ENCODE measurements at places on chromosomes 6 and 20. TPM values are rescaled to one million over a fixed set of nuclear protein-coding genes. Genes with fewer than 3 reads are reported as not detected.

Gene RING1
- total RNA-seq: 17.1 TPM

Gene SIRPD
- total RNA-seq: not detected

Gene RNF182
- total RNA-seq: not detected

Gene ASCC3
- 55.9 TPM for total RNA-seq

Gene PHACTR3
- not detected for total RNA-seq

- H3K36me3 ChIP-seq: no peaks in the 10 kb centered on the region
- no peak for DNase-seq
- H3K27me3 ChIP-seq: peaks cover 10% of the 10 kb centered on the region
Observed at GRCh38 chr20:40714109-40714508, 25.1 kb upstream of the MAFB start.

GRCh38 chr20:63911176-63911575 lies 16.2 kb downstream of the DNAJC5 start:
- H3K27ac ChIP-seq: no peak overlapping the region
- peaks cover 9% of the 10 kb centered on the region for H3K36me3 ChIP-seq
- peaks cover 39% of the 10 kb centered on the region for H3K4me1 ChIP-seq
- no peaks in the 10 kb centered on the region for H3K27me3 ChIP-seq
- no peak overlapping the region for H3K4me3 ChIP-seq
- DNase-seq: no peak

DNA sequence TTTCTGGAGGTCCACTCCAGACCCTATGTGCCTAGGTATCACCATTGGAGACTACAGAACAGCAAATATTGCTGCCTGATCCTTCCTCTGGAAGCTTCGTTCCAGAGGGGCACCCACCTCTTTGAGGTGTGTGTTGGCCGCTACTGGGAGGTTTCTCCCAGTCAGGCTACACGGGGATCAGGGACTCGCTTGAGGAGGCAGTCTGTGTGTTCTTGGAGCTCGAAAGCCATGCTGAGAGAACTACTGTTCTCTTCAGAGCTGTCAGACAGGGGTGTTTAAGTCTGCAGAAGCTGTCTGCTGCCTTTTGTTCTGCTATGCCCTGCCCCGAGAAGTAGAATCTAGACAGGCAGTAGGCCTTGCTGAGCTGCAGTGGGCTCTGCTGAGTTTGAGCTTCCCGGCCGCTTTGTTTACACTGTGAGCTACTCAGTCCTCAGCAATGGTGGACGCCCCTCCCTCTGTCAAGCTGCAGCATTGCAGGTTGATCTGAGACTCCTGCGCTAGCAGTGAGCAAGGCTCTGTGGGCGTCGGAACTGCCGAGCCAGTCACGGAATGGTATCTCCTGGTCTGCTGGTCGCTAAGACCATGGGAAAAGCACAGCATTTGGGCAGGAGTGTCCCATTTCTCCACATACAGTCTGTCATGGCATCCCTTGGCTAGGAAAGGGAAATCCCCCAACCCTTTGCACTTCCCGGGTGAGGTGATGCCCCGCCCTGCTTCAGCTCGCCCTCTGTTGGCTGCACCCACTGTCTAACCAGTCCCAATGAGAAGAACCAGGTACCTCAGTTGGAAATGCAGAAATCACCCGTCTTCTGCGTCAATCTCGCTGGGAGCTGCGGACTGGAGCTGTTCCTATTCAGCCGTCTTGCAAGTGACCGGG lies 32.5 kb upstream of the ASCC3 start:
- DNase-seq: no peak
- no peak overlapping the region for H3K4me3 ChIP-seq
- H3K27ac ChIP-seq: no peak overlapping the region
- no peaks in the 10 kb centered on the region for H3K36me3 ChIP-seq
- H3K4me1 ChIP-seq: no peaks in the 10 kb centered on the region

DNA sequence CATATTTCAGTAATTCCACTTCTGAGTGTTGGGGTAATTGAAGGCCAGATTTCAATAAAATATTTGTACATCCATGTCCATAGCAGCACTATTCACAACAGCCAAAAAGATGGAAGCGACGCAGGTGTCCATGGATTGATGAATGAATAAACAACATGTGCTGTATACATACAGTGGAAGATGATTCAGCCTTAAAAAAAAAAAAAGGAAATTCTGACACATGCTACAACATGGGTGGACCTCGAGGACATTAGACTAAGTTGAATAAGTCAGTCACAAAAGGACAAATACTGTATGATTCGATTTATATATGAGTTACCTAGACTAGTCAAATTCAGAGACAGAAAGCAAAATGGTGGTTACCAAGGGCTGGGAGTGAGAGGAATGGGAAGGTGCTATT lies 57.2 kb downstream of the TRAM2 start:
- H3K4me3 ChIP-seq: no peak overlapping the region
- peaks cover 3% of the 10 kb centered on the region for H3K36me3 ChIP-seq
- no peak overlapping the region for H3K27ac ChIP-seq
- peaks cover 11% of the 10 kb centered on the region for H3K4me1 ChIP-seq
- no peaks in the 10 kb centered on the region for H3K27me3 ChIP-seq

GRCh38 chr6:170074907-170075306 lies 216.0 kb downstream of the DLL1 start:
- H3K36me3 ChIP-seq: no peaks in the 10 kb centered on the region
- peaks cover 5% of the 10 kb centered on the region for H3K27me3 ChIP-seq
- no peaks in the 10 kb centered on the region for H3K4me1 ChIP-seq

- no peak overlapping the region for H3K4me3 ChIP-seq
- peaks cover 5% of the 10 kb centered on the region for H3K27me3 ChIP-seq
- H3K27ac ChIP-seq: no peak overlapping the region
- H3K4me1 ChIP-seq: no peaks in the 10 kb centered on the region
- no peak for DNase-seq
Observed at GRCh38 chr6:56713254-56713672, 70.6 kb upstream of the DST start.

DNA sequence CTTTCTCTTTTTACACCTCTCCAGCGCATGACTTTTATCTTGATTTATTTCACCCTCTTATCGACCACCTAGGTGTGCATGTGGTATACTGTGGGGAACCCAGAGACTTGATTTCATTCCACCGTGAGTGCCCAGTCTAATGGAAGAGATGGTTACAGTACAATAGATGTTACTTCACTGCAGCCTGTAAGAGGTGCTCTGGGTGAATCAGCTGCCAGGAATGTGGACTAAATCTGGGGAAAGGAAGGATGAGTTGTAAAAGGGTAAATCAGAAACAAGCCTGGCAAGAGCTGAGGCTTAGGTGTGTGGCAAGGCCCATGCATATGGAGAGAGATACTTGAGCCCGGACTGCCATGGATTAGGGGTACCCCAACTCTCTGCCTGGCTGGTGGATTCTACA lies 7.4 kb downstream of the STK35 start:
- no peak overlapping the region for H3K27ac ChIP-seq
- no peak for DNase-seq
- H3K36me3 ChIP-seq: peaks cover 44% of the 10 kb centered on the region
- no peak overlapping the region for H3K4me3 ChIP-seq

DNA sequence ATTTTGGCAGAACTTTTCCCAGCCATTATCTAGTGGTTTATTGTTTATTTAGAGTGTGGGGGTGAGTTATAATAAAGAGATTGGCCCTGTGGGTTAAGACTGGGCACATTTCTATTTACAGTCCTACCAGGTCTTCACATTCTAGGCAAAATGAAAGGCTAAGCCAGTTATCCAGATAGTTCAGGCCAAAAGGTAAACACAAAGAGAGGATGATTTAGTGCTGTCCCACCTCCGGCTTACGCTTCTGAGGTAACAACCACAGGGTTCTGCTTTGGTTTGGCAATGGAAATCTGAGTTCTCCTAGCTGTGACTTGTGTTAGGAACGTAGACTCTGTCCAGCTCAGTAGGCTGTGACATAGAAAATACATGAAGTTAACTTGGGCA lies 50.3 kb upstream of the PTPRK start:
- H3K4me1 ChIP-seq: no peaks in the 10 kb centered on the region
- DNase-seq: no peak
- H3K4me3 ChIP-seq: no peak overlapping the region
- H3K27ac ChIP-seq: no peak overlapping the region

GRCh38 chr6:70258483-70258882 lies 44.4 kb downstream of the COL9A1 start:
- H3K27me3 ChIP-seq: peaks cover 6% of the 10 kb centered on the region
- H3K4me3 ChIP-seq: no peak overlapping the region
